ENCODE measurements at places on chromosomes 5 and 9.

DNA sequence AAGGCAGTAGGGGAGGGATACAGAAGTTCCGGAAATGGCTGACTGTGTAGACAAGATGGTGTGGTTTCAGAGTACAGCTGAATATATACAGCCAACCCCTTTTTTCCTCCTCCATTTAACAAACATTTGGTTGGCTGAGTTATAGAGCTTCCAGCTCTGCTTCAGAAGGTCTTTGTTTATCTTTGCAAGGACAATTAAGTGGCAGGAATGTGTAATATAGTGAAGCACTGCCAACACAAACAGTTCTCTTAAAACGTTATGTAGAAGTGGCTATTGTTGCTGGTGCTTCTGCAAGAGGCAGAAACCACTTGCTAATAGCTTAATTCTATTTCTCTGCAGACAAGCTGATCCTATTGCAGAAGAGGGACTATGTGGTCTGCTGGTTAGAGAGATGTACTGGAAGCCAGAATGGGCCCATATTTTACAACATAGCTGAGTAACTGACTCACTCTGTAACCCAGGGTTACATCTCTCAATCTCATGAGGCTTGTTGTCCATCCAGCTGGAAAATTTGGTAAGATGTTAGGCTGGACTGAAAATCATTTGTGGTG is 62.7 kb upstream of the OSMR start:
- peak; percentile 69 for DNase-seq

- no peak for DNase-seq
Measured at GRCh38 chr5:64315778-64316177, 150.1 kb downstream of the RNF180 start.

DNA sequence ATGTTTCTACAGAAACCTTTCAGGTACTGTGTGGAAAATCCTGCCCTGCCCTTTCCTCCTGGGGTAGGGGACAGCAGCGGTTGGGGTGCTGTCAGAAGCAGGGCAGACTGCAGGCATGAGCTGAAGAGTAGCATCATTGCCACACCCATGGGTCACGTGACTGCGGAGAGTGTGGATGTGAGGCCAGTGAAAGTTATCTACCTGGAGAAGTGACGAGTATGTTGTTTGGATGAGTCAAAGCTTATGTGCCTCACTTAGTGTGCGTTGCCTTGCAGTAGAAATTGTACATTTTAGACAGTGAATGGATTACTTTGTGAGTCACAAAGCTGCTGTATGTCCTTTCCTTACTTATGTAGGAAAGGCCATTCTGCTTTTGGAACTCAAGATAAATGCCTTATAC is 21.7 kb upstream of the ACTBL2 start:
- no peak for DNase-seq

GRCh38 chr5:41754857-41755256 is 115.4 kb downstream of the OXCT1 start:
- DNase-seq = no peak

GRCh38 chr9:122058709-122059108 is 34.4 kb downstream of the TTLL11 start:
- no peak for DNase-seq

DNA sequence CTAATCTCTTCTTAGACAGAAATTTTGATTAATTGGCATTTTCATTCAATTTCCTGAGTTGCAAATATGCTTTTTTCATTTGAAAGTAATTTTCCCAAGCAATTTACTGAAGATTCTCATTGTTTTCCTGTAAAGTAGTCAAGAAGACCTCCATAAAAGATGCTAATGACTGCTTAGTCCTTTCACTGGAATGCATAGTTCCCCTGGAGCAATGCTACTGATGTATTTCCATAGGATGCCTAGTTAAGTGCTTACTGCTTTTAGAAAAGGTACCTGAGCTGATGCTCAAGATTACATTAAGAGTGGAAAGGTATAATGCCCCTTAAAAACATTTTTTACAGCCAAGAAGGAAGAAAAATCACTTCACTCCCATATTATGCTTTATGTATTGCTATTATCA is 109.2 kb upstream of the EMB start:
- DNase-seq = no peak

GRCh38 chr9:29773676-29774075 is 2200.4 kb upstream of the C9orf72 start:
- no peak for DNase-seq

GRCh38 chr9:131206495-131206894 is 69.8 kb downstream of the FAM78A start:
- DNase-seq = no peak

Data from GF-D8 (cell line).